ENCODE measurements at places on chromosomes 11 and 22.
A peak's percentile ranks its signal among the peaks of the same experiment; 100 is the strongest.

GRCh38 chr11:74011360-74012073 lies 2.6 kb upstream of the UCP3 start:
- no peaks in the 10 kb centered on the region for H3K27me3 ChIP-seq
- peak overlapping the region; percentile 2 for H3K4me3 ChIP-seq
- peak; percentile 93 for DNase-seq
- peaks cover 56% of the 10 kb centered on the region for H3K4me1 ChIP-seq
- H3K27ac ChIP-seq = peak overlapping the region; percentile 69

DNA sequence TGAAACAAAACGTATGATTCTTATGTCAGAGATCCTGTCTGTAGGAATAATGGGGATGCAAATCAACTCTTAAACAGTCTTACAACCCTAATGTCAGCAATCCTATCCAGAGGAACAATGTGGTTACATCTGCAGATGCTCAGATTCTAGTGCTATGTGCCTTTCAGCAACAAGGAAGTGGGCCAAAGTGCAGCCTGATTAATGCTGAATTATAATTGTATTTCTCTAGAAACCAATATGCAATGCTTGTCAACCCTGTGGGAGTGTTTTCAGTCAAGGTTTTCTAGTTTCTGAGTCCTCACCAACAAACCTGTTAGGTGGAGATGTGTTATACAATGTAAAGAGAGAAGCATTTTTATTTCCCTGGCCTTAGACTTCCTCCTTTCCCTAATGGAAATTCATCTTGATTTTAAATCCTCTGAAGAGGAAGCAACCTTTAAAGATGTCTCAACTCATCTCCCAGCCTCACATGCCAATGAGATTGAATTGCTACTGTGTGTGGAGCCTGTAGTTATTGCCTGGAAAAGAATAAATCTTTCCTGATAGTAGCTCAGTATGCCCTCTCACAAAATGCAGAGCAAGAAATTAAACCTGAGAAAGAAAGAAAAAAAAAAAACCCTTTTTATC lies 26.2 kb upstream of the TMEM123 start:
- peaks cover 7% of the 10 kb centered on the region for H3K4me1 ChIP-seq
- H3K27ac ChIP-seq = no peak overlapping the region
- H3K27me3 ChIP-seq = no peaks in the 10 kb centered on the region
- no peak for DNase-seq
- no peaks in the 10 kb centered on the region for H3K36me3 ChIP-seq
- no peak overlapping the region for H3K4me3 ChIP-seq

- H3K27ac ChIP-seq = no peak overlapping the region
- H3K27me3 ChIP-seq = peaks cover 62% of the 10 kb centered on the region
- no peaks in the 10 kb centered on the region for H3K4me1 ChIP-seq
- H3K36me3 ChIP-seq = no peaks in the 10 kb centered on the region
Measured at GRCh38 chr11:76205252-76206076, 838 bp downstream of the WNT11 start.

DNA sequence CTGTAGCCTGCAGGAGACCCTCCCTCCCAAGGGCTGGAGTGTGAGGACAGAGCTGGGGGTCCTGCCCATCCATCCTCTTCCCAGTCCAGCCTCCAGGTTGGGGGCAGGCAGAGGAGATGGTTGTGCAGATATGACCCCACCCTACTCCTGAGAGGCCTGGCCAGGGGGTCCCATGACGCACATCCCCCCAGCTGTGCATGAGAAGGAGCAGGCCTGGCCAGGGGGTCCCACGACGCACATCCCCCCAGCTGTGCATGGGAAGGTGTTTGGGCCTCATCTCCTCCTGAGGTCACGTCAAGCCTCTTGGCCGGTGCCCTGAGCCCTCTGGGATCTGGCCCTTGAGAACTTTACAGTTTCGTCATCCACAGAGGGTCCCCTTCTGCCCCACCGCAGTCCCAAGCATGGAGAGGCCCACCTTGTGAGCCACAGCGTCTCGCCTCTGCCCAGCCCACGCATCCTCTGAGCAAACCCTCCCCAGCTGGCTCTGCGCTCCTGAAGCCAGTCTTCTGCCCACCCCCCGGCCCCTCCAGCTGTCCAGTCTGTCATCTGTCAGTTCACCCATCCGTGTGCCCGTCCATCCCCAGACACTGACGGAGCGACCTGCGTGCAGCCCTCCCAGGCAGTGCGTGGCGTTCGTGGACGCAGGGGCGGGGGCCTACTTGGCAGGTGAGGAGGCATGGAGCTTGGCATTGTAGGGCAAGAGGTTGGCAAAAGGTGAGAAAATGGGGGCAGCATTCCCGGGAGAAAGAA lies 2.3 kb downstream of the ANO9 start:
- H3K4me1 ChIP-seq = peaks cover 4% of the 10 kb centered on the region
- H3K27ac ChIP-seq = no peak overlapping the region
- H3K27me3 ChIP-seq = peaks cover 5% of the 10 kb centered on the region
- no peak overlapping the region for H3K4me3 ChIP-seq
- DNase-seq = no peak

- no peak overlapping the region for H3K27ac ChIP-seq
- no peaks in the 10 kb centered on the region for H3K4me1 ChIP-seq
- no peak overlapping the region for H3K4me3 ChIP-seq
- H3K36me3 ChIP-seq = no peaks in the 10 kb centered on the region
Measured at GRCh38 chr11:125925247-125925740, 20.6 kb upstream of the VSIG10L2 start.

GRCh38 chr11:70901951-70902521 lies 350.3 kb downstream of the SHANK2 start:
- no peaks in the 10 kb centered on the region for H3K4me1 ChIP-seq
- no peak for DNase-seq
- H3K36me3 ChIP-seq = no peaks in the 10 kb centered on the region
- no peak overlapping the region for H3K4me3 ChIP-seq
- H3K27me3 ChIP-seq = no peaks in the 10 kb centered on the region
- H3K27ac ChIP-seq = no peak overlapping the region

GRCh38 chr11:85953491-85954143 lies 98.4 kb downstream of the CCDC83 start:
- H3K27ac ChIP-seq = no peak overlapping the region
- no peaks in the 10 kb centered on the region for H3K4me1 ChIP-seq
- H3K36me3 ChIP-seq = peaks cover 37% of the 10 kb centered on the region
- no peaks in the 10 kb centered on the region for H3K27me3 ChIP-seq
- no peak overlapping the region for H3K4me3 ChIP-seq

- H3K4me1 ChIP-seq = peaks cover 25% of the 10 kb centered on the region
- H3K4me3 ChIP-seq = peak within 1 kb of the TSS; percentile 83
- H3K36me3 ChIP-seq = no peaks in the 10 kb centered on the region
- no peaks in the 10 kb centered on the region for H3K27me3 ChIP-seq
- H3K27ac ChIP-seq = peak within 1 kb of the TSS; percentile 82
- peak; percentile 83 for DNase-seq
Measured at GRCh38 chr22:42270510-42271190, at the start of gene TCF20. TSS of gene TCF20 (minus strand) at chr22:42270653. CDS start at chr22:42215305, 55,348 bp downstream.

DNA sequence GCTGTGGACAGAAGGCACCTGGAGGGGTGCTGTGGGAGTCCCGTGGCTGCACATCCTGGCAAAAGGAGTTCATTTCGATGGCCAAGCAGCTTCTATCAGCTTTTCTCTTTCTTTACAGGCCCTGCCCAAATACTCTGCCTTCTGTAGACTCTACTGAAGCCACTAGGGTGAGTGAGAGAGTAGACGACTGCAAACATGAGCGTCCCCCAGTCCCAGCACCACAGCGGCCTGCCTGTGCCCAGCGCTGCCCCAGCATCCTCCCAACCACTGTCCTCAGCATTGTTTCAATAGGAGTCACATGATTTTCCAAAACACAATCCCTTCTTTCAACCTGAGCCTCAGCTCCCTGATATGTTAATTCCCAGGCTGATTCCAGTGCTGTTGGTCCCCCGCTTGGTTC lies 110.0 kb downstream of the KIRREL3 start:
- no peak overlapping the region for H3K27ac ChIP-seq
- no peak for DNase-seq
- no peaks in the 10 kb centered on the region for H3K27me3 ChIP-seq
- H3K4me3 ChIP-seq = no peak overlapping the region
- H3K36me3 ChIP-seq = no peaks in the 10 kb centered on the region
- H3K4me1 ChIP-seq = peaks cover 4% of the 10 kb centered on the region

GRCh38 chr11:104830080-104830479 lies 68.2 kb downstream of the CASP12 start:
- H3K36me3 ChIP-seq = no peaks in the 10 kb centered on the region
- no peaks in the 10 kb centered on the region for H3K4me1 ChIP-seq
- no peaks in the 10 kb centered on the region for H3K27me3 ChIP-seq
- H3K27ac ChIP-seq = no peak overlapping the region

GRCh38 chr11:125341676-125342075 lies 154.4 kb downstream of the FEZ1 start:
- H3K27ac ChIP-seq = no peak overlapping the region
- DNase-seq = no peak
- H3K4me3 ChIP-seq = no peak overlapping the region
- no peaks in the 10 kb centered on the region for H3K36me3 ChIP-seq

- no peaks in the 10 kb centered on the region for H3K36me3 ChIP-seq
- no peak overlapping the region for H3K27ac ChIP-seq
- no peaks in the 10 kb centered on the region for H3K27me3 ChIP-seq
- no peak for DNase-seq
- no peak overlapping the region for H3K4me3 ChIP-seq
Measured at GRCh38 chr11:19844806-19845205, 132.2 kb downstream of the NAV2 start.

- no peaks in the 10 kb centered on the region for H3K36me3 ChIP-seq
- DNase-seq = no peak
- H3K27me3 ChIP-seq = peaks cover 2% of the 10 kb centered on the region
Measured at GRCh38 chr11:13782390-13783075, 114.1 kb downstream of the FAR1 start.

DNA sequence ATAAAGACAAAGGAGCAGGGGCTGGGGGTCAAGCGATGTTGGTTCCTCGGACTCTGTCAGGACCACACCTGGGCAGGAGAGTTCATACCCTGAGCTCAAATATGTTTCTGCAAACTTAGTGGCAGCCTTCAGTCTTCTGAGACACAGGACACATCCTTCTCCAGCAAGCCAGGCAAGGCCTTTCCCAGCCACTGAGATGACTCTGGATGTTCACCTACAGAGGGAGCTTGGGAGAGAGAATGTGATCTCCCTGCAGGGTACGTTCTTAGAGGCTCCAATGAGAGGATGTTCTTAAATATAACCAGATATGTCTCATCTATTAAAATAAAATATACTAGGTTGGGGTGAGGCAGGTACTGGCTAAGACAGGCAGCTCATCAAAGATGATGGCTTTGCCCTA lies 461.5 kb downstream of the OPCML start:
- peaks cover 10% of the 10 kb centered on the region for H3K27me3 ChIP-seq
- H3K36me3 ChIP-seq = no peaks in the 10 kb centered on the region
- no peak for DNase-seq
- H3K4me1 ChIP-seq = no peaks in the 10 kb centered on the region
- H3K27ac ChIP-seq = no peak overlapping the region
